ENCODE measurements at places on chromosomes 2 and 18. TPM values are rescaled to one million over a fixed set of nuclear protein-coding genes. Genes with fewer than 3 reads are reported as not detected.

GRCh38 chr18:75809151-75809925 is 381.8 kb upstream of the SMIM21 start:
- DNase-seq = no peak

DNA sequence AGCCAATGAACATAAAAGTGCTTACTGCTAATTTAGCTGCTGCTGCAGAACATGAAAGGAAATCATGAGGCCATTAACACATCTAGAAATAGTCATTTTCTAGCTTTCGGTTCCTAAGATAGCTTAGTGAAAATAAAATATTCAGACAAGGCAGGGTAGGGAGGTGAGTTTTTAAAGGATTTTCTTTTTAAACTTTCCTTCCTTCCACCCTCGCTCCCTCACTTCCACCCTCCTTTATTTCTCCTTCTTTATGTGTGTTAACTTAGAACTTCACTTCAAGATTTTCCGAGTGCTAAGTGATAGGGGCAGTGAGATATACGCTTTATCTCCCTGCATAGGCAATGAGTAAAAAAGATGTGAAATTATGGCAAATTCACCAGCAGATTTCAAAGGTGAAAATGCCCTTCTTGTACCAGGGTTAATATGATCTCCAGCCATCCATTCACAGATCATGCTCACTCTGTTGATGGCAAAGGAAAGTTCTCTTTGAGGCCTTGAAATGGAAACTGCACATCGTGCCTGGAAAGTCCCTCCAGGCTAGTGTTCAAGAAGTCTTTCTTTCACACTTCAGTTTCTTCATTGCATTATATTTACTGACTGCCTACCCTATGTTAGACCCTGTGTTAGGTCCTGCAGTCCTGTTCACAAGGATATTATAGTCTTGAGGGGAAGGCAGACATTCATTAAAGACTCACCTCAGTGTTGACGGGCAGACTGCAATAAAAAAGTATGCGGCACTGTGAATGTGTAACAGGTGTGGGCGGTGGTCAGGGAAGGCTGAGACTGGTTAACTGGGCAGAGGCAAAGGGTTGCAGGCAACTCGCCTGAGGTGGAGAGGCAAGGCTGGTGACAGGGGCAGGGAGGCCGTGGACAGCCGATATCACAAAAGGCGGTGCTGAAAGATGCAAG is 200.8 kb downstream of the PLCL1 start:
- DNase-seq = no peak

DNA sequence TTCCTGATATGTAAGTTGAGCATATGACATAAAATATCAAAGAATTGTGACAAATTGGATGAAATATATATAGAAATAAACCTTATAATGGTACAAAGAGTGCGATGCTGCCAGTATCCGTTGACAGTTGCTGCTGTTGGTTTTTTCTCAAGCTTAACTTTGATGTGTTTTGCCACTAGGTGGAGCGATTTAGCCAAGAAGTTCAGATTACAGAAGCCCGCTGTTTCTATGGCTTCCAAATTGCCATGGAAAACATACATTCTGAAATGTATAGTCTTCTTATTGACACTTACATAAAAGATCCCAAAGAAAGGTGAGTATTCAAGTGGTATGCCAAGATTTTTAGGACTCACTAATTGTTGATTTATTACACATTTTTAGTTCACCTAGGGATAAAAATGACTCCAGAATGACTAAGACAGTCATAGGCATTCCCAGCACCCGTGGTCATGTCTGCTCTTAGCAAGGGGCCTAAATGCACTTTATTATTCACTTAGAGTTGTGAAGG is 2.1 kb downstream of the RRM2 start:
- DNase-seq = peak; percentile 16

GRCh38 chr2:95376311-95377215 is 25.9 kb upstream of the FAHD2A start:
- DNase-seq = no peak

GRCh38 chr2:131092458-131093005 is 728 bp downstream of the FAM168B start:
- DNase-seq = no peak

- DNase-seq = no peak
Observed at GRCh38 chr18:55787536-55788073, 199.6 kb upstream of the TCF4 start.

- DNase-seq = no peak
Observed at GRCh38 chr2:100745604-100746003, 74.3 kb upstream of the NPAS2 start.

DNA sequence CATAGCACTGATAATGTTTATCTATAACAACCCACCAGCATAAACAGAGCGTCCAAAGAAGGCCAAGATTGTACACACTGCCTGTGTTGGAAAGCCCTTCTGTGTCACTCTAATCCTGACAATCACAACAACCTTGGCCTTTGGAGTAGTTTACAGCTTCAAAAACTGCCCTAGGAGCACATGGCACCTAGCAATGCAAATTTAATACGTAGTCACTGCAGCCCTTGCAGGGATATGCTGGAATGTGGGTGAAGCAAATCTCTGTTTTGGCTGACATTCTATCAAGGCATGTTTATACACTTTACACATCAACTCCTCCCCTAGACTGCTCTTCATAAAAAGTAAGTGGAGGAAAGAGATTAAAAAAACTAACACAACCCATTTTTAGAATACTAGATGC is 66.8 kb downstream of the GRB14 start:
- no peak for DNase-seq

DNA sequence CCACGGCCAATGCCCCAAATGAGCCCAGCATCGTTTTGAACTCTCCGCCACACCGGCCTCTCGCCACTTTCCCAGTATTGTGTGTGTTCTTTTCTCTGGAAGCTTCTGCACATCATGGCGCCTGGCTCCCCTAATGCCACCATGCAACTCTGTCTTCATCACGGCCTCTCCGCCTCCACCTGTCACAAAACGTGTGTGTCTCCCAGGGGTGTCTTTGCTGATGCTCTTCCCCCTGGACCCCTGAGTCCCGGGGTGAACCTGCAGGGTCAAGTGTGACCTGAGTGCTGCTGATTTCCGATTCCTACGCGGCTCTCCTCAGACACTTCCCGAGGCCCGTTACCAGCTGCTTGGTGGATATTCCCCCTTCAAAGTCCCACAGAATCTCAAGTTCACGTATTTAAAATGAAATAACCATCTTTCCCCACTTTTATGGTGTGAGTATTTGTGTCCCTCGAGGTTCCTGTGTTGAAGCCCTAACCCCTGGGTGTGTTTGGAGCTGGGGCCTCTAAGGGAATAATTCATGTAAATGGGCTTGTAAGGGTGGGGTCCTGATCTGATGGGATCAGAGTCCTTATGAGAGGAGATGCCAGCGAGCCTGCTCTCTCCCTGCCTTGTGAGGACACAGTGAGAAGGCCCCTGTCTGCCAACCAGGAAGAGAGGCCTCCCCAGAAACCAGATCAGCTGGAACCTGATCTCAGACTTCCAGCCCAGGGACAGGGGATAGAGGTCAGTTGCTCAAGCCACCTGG is 87.5 kb upstream of the PXDN start:
- no peak for DNase-seq

DNA sequence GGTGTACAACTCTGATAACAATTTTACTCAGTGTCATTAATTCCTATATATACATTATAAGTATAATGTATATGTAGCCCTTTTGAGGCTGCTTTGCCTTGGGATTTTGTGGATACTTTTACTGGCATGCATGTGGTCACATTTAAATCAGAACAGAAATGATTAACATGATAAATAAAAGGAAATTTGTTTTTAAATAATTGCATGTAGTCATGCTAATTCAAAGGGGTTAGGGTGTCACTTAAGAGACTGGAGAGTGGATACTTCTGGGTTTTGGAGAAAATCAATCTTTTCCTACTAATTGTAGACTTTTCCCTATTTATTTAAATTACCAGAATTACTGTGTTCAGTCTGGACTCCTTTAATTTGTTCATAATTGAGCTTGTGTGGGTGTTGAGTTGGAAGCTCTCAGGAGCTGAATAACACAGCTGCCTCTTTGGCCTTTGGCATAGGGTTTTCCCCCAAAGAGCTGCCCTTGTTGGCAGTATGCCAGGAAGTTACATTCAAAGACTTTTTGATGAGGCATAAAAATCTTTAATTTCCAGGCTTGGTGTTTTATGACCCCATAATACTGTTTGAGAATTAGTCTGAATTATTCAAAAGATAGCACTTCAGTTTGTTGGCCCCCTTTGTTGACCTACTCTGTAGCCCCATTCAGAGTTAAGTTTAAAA is 484.7 kb upstream of the NRP2 start:
- no peak for DNase-seq

GRCh38 chr2:241255542-241256167 is 59.8 kb downstream of the HDLBP start:
- no peak for DNase-seq

DNA sequence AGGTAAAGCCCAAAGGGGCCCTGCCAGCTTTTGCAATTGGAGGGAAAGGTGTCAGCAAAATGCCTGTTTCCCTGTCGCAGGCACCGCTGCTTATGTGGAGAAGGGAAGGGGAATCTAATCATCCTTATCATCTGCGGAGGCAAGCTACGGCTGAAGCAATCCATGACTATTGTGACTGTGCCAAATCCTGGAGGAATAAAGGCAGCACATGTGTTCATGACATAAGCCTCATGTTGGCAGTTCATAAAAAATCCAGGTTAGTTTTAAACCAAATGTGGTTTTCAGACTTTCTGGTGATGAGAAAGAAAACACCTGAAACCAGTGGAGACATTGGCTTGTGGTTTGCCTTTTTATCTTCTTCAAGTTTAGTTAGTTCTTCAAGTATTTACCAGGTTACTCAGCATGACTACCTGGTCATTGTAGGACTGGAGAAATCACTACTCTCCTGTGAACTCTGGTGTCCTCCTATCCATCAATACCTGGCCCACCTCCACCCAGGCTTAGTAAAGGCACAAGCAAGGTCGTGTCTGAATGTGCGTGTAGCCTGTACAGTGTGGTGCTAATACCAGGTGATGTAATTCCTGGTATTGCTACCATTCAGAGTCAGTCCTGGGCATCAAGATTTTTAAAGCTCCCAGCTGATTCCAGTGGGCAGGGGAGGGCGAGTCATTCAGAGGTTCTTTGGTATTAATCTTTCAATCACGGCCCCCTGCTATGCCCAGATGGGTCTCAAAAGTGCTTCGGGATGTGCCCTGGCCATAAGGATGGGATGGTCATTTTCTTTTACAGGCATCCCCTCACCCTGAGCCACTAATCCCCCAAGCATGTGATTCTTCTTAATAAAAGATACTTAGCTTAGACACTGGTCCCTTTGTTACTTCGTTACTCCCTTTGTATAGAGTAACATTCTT is 96.8 kb downstream of the TGFA start:
- no peak for DNase-seq

DNA sequence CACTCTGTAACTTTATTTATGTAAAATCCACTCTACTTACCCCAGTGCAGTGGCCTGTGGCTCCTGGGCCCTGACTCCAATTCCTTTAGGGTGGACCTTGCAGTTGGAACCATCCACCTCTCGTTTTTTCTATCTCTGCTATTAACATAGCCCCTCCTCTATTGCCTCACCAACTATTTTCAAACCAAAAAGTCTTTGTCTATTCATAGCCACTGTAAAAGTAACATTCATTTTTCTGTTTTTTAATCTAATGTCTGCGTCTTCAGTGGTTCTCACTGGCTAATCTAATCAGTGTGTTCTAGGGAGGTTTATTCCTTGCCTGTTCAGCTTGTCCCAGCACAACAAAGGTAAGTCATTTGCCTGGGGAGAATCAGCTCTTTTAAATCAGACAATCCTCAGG is at the start of gene SLC4A5:
Gene SLC4A5, minus strand, starts transcription at position 101 of the 400 bp plus-strand sequence. CDS start 28,393 bp downstream, outside the sequence.
- DNase-seq = no peak

The RND3 gene
- 16.4 TPM for total RNA-seq

The ACMSD gene
- total RNA-seq = not detected

The LRRFIP1 gene
- total RNA-seq = 76.1 TPM

The KYNU gene
- total RNA-seq = 2.3 TPM

The TMEM169 gene
- 2.7 TPM for total RNA-seq

The CIB4 gene
- total RNA-seq = 0.45 TPM

The VWA3B gene
- total RNA-seq = not detected

The OTOS gene
- total RNA-seq = 62.8 TPM

The KCTD1 gene
- 37.1 TPM for total RNA-seq

The FTCDNL1 gene
- total RNA-seq = 9.7 TPM

All from thyroid gland (tissue), 4 donors.